NCI-H460 (cell line): ENCODE measurements at places on chromosomes 11 and 22. TPM values are rescaled to one million over a fixed set of nuclear protein-coding genes. Genes with fewer than 3 reads are reported as not detected.

- DNase-seq, result no peak
Measured at GRCh38 chr11:100680070-100680469, 7.0 kb upstream of the ARHGAP42 start.

The VSTM5 gene
- total RNA-seq, result not detected in 2 replicates

DNA sequence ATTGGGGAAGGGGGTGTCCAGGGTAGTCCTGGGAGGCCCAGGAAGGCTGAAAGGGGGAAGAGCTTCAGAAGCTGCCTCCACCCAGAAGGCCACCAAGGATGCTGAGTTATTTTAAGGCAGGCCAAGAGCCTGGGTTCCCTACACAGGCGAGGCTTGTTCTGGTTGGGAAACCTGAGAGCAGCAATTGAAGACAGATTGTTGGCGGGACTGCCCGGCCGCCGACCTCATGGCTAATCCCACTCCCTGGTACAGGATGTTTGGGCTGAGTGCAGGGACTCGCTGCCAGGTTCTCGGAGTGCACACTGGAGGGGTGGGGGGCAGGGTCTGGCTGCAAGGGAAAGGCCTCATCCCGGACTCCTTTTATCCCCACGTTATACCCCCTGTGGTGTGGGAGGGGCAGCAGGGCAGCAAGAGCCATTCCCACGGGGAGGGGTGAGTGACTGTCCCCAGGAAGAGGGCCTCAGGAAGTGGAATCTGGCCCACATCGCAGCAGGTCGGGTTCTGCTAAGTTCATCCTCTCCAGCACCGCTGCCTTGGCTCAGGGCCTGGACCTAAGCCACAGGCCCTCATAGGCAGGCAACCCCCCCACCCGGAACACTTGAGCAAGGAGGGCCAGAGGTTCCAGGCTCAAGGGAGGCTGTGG, 43.6 kb upstream of the PRR5 start:
- DNase-seq, result no peak

The F2 gene
- not detected in 2 replicates for total RNA-seq

The PNPLA3 gene
- total RNA-seq, result 0.14 and 0.52 TPM in 2 replicates

DNA sequence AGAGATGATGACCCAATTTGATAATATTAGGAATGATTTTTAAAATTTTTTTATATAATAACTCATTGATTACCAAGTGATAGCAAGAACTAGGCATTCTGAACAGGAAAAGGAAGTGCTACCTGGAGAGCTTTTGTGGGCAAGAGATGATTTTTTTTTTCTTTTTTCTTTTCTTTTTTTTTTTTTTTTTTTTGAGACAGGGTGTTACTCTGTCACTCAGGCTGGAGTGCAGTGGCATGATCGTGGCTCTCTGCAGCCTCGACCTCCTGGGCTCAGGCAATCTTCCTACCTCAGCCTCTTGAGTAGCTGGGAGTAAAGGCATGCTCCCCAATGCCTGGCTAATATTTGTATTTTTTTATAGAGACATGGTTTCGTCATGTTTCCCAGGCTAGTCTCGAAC, 40.4 kb downstream of the TNRC6B start:
- DNase-seq, result no peak

DNA sequence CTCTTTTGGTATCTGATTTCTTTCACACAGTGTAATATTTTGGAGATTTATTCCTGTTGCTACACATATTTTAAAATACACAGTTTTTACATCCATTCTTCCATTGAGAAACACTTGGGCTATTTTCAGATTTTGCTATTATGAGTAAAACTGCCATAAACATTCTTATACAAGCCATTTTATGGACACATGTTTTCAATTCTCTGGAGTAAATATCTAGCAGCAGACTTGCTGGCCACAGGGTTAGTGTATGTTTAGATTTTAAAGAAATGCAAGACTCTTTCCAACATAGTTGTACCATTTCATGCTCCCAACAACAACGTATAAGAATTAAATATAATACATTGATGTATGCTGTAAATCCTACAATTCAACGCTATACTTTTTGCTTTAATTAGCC, 360.8 kb upstream of the PITPNB start:
- DNase-seq, result no peak

DNA sequence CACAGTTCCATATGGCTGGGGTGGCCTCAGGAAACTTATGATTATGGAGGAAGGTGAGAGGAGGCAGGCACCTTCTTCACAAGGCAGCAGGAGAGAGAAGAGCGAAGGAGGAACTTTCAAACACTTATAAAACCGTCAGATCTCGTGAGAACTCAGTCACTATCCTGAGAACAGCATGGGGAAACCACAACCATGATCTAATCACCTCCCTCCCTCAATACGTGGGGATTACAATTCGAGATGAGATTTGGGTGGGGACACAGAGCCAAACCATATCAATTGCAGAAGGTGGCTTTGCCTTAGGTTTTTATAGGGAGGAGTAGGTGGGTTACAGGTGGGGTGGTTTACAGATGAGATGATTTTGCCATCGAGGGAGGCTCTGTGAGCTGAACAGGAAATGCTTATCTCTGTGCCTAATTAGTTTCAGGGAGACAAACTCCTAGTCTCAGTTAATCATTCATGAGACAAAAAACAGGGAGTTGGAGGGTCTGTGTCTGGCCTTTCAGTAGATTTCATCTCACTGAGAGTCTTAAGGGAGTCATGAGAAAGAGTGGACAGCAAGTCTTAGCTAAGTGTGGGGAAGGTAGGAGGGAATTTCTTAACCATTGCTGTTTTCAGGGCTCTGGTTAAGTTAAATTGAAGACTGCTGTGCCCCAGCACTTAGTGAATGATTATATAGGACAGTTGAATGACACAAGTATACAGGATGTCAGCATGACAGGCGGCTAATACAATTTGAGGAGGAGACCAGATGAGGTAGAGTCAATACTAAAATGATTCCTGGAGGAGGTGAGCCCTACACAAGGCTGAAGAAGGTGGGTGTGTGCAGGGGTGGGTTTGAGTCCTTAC, 47.7 kb downstream of the CWC15 start:
- no peak for DNase-seq

DNA sequence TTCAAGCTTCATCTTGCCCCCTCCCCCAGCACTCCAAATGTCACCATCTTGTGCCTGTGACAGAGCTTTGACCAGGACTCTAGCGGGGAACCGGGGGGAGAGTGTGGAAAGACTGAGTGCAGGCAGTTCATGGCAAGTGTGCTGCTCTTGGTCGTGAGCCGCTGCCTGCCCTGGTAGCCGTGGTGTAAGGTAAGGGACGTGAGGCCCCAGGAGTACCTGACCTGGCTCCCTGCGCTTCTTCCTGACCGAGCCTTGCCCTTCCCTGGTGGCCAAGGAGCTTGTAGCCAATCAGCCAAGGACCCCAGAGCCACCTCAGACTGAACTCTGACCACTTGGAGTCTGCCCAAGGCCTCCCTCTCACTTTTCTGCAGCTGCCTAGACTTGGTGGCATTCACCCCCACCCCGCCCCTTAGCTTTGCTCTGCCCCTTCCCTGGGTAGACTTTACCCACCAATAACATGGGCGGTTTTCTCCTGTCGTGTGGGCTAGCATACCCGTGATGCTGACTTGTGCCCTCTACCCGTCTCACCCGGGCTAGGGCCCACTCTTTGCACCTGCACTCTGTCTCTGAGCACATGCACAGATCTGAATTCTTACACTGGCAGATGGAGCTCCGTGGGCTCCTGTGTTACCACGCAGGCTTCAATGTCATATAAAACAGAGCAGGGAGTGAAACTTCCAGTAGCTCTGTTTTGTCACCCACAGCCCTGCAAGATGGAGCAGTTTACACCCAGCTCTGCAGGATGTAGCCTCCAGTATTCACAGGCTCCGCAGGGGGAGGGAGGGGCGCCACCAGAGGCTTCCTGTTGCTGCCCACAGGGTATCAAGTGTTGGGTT, 1.5 kb downstream of the DGKZ start:
- no peak for DNase-seq
